Glomerular endothelial cell (primary cell): ENCODE measurements at places on chromosomes 6 and 20.

GRCh38 chr6:138194287-138194686 is 24.0 kb downstream of the PBOV1 start:
- DNase-seq: no peak

- no peak for DNase-seq
Measured at GRCh38 chr20:1861347-1861976, 33.7 kb upstream of the SIRPA start.

DNA sequence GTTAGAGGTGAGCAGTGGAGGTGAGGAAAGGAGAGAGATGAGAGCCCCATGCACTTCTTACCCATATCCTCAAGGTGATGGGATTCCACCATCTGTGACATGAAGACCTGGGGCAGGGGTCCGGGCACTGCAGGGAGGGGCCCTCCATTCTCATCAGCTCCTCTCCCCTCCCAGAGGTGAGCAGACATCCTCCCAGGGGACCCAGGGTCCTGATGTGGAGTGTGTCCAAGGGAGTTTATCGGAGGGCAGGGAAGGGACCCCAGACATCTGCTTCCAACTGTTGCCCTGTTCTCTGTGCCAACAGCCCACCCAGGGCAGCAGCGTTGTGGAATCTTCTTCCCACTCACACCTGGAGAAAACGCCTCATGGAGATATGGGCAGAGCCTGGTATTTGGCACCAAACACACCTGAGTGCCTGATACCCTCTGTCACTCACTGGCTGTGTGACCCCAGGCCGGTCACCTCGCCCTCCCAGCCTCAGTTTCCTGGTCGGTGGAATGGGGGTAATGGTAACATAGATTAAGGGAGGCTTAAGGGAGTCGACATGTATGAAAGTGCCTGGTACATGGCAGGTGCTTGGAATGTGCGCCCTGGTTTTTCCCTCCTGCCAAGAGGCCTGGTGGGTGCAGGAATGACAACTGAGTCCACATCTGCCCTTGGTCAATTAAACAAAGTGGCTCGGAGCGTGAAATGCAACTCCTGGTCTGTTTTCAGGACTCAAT is 227.9 kb downstream of the PREX1 start:
- no peak for DNase-seq

DNA sequence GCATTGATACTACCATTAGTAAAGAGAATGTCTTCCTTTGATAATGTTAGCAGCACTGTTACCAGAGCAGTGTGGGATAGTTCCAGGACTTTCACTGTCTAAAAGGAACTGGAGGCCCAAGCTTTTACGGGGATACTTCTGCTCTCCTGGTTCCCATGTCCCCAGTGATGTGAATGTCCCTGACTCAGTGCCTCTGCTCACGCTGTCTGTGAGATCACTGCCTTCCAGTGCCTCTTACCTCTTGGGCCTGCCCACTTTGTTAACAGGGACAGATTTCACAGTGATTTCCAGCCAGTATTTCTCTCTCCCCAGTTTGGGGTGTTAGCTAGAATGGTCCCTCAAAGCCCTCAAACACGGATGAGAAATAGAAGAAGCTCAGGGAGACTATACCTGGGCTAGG is 14.4 kb downstream of the PTPRA start:
- no peak for DNase-seq

GRCh38 chr6:130829333-130829910 is 2.2 kb downstream of the SMLR1 start:
- no peak for DNase-seq

DNA sequence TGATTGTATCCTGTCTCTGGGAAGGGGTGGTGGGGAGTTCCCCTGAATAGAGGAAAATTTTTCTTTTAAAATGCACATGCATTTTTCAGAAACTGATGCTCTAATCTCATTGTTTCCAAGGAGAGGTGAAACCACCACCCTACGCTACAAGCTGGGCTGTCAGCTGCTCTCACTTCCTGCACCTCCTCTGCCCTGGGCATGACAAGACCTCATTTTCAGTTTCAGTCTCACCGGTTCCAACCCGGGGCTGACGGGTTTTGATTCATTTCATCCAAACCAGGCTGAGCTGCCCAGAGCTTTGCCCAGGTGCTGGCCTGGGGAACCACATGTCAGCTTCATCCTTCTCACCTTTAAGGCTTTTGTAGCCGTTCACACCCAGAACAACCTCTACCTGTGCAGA is 99.7 kb downstream of the EYA2 start:
- DNase-seq: no peak

- no peak for DNase-seq
Measured at GRCh38 chr6:119333707-119334295, 15.8 kb downstream of the MAN1A1 start.

DNA sequence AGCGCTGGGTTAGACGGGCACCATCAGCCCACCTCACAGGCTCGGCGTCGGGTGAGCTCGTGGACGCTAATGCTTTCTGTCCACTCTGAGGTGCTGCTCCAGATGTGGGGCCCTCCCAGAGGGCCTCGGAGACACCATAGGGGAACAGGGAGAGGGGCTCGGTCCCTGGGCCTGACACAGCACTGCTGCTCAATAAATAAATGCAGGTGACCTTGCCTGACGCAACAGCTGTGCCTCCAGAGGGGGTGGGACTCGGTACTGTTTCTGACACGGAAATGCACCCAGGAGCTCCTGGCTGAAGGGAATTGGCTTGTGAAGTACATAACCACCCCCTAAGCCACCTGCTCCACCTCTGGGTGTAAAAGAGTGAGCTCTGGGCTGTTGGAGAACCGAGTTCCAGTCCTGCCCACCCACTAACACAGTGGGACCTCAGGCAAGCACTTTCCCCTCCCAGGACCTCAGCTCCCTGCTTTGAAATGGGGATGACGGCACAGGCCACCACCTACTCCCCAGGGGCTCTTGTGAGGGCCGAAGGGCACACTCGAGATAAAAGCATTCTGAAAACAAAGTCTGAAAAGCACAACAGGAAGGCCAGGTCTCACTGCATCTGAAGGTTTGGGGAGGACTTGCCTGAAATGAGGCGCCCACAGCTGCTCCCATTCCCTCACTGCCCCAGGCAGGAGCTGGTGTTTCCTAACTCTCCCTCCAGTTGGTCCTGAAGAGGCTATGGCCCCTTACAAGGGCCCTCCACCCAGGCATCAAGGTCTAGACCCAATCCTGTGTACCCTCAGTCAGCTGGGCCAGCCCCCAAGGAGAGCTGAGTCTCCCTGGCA is 6.7 kb downstream of the KCNK15 start:
- DNase-seq: no peak

- DNase-seq: no peak
Measured at GRCh38 chr20:32966881-32967781, 37.1 kb downstream of the SUN5 start.

GRCh38 chr20:13286607-13287006 is 65.5 kb downstream of the ISM1 start:
- no peak for DNase-seq

DNA sequence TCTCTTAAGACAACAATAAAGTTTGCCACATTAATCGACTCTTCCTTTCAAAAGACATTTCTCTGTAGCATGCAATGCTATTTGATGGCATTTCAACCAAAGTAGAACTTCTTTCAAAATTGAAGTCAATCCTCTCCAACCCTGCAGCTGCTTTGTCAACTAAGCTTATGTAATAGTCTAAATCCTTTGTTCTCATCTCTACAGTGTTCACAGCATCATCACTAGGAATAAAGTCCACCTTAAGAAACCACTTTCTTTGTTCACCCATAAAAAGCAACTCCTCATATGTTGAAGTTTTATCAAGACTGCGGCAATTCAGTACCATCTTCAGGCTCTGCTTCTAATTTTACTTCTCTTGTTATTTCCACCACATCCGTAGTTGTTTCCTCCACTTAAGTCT is 11.5 kb upstream of the BLOC1S5 start:
- no peak for DNase-seq
